Stimulated activated CD4-positive, alpha-beta T cell treated with anti-CD3 and anti-CD28 coated beads, Interleukin-2, amount 100 ng/mL, for 4 hours (primary cell): ENCODE measurements at places on chromosomes 6 and 20.

DNA sequence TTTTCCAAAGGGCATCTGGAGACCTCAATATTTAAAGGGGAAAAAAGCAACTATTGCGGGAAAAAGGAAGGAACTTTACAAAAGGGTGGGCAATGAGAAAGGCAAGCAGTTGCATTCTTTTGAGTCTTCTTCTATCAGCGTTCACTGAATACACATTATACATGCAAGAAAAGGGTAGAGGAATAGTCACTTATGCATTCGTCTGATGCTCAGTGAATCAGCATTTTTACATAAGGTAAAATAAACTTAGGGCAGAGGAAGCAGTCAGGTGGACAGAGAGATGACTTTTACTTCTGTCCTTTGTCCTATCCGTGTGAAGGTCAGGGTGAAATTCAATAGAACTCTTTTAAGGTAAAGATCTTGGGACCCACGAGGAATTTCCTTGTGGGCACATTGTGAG is 49.3 kb downstream of the PRND start:
- DNase-seq: no peak

DNA sequence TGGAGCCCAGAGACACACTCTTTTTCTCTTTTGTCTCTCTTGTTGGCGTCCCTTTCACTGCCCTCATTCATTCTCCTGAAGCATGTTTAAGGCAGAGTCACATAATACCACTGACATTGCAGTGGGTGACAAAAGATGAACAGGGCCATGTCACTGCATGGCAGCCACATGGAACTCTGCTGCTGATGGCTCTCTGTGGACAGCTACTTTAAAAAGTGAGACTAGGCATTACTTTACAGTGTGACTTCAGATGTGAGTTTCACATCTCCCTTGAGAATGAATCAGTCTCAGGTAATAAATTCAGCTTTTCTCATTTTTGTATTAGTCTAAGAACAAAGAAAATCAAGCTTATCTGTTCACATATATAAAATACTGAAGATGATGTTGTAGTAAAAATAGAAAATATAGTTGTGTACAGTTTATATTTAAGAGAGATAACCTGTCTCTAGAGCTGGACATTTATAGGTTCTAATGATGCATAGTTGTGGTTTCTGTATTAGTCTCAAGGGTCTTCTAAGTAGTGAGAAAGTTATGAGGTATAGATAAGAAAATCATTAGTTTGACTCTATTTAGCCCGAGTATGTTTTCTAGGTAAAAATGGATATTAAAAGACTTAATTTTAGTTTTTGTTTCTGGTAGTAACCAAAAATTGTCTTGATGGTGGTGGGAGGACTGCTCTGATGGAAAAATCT is 6.1 kb downstream of the MRS2 start:
- no peak for DNase-seq

DNA sequence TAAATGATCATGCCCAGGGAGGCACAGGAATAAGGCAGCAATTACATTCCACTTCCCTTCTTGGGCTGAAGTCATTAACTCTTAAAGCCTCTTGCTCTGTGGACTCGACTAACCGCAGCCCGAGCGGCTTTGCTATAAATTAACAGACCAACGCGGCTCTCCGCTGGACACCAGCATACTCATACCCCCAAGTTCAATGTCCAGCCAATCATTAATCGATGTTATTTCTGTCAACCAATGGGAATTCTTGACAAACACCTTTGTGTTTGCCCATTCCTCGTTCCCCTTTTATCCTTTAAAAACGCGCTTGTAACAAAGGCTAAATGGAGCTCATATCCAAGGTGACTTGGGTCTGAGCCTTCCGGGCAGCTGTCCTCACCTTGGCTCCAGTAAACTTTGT is 183.1 kb upstream of the RALGAPA2 start:
- no peak for DNase-seq

- no peak for DNase-seq
Measured at GRCh38 chr6:2432292-2432691, 186.9 kb upstream of the GMDS start.

GRCh38 chr6:106257195-106257594 is 68.4 kb downstream of the ATG5 start:
- no peak for DNase-seq

- DNase-seq: no peak
Measured at GRCh38 chr6:55014321-55015088, 159.8 kb upstream of the HCRTR2 start.
